Fibroblast of skin of scalp (primary cell): ENCODE measurements at places on chromosomes 16 and 17.
A peak's percentile ranks its signal among the peaks of the same experiment; 100 is the strongest.

GRCh38 chr16:75379911-75380847 lies 53.1 kb downstream of the CFDP1 start:
- peak; percentile 22 for DNase-seq

DNA sequence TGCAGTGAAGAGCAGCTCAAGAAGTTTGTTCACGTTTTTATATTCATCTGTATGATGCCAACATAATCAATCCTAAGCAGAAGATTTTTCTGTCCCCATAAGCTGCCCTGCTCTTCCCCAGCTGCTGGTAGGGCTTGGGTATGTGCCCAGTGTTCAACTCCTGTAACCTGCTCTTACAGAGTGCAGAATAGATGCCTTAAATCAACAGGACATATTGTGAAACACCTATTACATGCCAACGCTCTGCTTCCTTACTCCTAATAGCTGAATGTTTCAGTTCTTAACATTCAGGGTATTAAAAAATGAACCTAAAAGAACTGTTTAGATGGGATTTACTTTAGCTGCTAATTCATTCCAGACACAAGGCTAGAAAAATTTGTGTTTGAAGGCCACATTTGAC lies 190.9 kb downstream of the HS3ST3A1 start:
- DNase-seq = no peak

DNA sequence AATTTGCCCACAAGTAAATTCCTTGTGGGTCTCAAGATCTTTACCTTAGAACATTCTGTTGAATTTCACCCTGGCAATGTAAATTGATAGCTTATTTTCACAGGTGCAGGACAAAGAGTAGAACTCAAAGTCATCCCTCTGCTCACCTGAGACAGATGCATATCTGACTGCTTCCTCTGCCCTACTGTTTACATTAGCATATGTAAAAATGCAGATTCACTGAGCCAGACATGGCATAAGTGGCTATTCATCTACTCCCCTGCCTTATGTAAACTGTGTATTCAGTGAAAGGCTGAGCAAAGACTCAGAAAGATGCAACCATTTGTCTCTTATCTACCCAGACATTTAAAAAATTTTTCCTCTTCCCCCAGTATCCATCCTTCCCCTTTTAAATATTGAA lies 22.3 kb upstream of the MILR1 start:
- DNase-seq = no peak

GRCh38 chr16:64051824-64052223 lies 1070.0 kb downstream of the CDH11 start:
- peak; percentile 51 for DNase-seq

GRCh38 chr17:33390479-33391176 lies 97.5 kb upstream of the ASIC2 start:
- peak; percentile 54 for DNase-seq

- DNase-seq = no peak
Measured at GRCh38 chr16:63877401-63877800, 1244.5 kb downstream of the CDH11 start.

GRCh38 chr16:57892041-57892440 lies 78.9 kb downstream of the CNGB1 start:
- DNase-seq = peak; percentile 71

DNA sequence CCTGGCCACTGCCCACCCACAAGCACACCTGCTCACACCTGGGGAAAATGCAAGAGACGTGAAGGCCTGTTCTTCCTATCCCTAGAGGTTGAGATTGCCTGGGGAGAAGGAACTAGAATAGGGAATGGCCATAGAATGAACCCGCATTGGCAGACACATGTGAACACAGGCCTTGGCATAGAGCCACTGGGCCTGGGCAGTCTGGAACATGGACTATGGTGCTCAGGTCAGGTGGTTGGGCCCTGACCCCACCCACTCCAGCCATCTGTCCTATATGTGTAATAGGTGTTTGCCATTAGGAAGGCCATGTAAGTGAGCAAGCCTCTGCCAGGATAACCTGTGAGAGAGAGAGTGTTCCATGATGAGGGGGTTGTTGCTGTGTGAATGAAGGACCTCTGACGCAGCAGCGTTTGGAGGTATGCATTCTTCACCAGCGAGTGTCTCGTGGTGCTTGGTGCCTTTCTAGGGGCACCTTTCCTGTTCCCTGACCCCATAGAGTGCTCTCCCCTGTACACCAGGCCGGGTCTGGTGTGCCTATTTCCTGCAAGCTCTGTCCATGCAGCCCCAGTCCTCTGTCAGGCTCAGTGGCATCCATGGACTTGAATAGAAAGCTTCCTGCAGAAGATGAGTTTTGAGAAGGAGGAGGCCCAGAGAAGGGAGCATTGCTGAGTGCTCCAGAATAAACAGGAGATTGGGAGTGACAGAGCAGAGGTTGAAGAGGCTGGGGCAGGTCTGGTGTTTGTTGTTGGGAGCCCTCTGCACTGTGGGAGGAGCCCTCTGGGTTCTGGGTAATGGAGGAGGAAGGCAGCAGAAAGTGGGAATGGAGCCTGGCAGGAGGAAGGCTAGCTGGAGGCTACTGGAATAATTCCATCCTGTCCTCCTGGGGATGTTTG lies 15.6 kb downstream of the CTRL start:
- DNase-seq = no peak

DNA sequence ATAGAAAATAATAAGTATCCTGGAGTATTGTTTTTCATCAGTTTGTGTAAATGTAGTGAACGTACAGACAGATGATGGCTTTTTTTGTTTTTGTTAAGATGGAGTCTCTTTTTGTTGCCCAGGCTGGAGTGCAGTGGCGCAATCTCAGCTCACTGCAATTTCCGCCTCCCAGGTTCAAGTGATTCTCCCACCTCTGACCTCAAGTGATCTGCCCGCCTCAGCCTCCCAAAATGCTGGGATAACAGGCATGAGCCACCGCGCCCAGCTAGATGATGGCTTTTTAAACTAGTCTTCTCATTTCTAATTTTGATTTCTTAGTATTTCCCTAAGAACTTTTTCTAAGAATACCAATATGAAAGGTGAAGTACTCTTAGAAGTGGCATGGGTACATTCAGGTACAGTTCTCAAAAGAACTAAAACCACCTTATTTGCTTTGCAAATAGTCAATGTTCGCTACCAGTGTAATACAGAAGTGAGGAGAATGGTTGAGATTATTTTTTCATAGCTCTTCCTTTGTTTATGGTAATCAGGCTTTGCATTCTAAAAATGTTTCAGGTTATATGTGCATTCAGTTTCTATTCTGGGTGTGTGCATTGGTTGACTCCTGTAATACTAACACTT lies 34.2 kb downstream of the TTC19 start:
- DNase-seq = no peak

- no peak for DNase-seq
Measured at GRCh38 chr16:82864332-82865040, 237.7 kb downstream of the CDH13 start.

GRCh38 chr17:65198653-65199382 lies 61.6 kb downstream of the RGS9 start:
- peak; percentile 56 for DNase-seq
